ENCODE measurements at places on chromosomes 6 and 20.

DNA sequence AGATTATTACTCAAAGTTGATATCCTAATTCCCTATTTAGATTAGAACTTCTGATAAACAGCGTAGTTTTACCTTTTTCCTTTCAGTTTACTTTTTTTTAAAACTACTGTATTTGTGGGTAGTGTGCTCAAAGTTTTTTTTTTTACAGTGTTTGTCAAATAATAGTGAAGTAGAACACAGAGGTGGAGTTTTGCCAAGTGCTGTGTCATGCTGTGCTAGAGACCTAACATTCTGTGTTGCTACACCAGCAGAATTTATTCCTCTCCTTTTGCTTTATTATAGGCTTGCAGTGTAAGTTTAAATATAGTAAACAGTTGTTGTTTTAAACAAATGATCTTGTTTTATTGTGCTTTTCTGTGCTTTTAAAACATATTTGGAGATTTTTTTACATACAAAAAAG is 125.4 kb downstream of the HIVEP1 start:
- no peak for DNase-seq

GRCh38 chr20:23234311-23235078 is 116.1 kb upstream of the NXT1 start:
- DNase-seq = no peak

DNA sequence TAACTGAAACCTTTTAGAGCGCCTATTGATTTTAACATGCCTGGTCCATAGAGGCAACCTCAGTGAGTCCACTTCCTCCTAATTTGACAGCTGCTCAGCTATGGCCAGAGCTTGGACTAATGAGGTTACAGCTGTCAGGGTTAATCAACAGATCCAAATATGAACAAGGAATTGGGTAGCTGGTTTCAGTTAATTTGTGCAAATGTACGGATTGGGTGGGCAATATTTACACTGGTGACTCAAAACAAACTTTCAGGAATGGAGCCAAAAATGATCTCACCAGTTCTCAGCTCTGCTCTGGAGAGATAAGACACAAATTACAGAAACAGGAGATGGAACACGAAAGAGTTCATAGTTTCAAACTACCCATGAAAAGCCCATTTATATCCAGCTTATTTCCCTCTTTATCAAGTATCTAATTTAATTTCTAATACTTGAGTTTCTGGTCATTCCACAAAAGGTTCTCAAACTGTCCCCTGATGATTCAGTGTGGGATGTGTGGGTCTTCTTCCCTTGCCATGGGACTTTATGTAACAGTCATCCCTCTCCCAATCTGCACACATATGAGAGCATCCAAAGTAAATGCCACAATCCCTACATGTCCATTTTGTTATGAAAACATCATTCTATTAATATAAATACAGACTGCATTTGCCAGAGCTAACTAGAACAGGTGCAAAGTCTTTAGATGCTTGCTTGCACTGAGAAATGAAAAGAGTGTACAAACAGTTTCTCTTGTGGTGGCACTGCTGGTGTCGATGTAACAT is 149.9 kb downstream of the RPS12 start:
- no peak for DNase-seq

- DNase-seq = no peak
Observed at GRCh38 chr6:101818051-101818450, 424.5 kb downstream of the GRIK2 start.

DNA sequence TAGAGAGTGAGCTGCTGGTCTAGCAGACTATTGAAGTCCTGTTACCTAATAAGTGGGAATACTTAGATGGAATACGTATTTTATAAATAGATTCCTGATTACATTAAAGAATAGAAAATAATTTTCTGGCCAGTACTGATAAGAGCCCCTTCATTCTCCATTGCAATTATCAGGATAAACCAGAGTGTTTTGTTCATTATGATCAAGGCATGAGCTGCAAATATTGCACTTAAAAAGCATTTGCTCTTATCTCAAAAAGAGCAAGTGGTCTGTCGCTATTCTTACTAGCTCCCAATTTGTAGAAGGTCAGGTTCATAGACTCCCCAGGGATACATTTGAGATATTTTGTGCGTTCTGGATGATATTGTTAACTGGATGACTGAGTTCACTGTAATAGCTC is 73.1 kb upstream of the PLCB4 start:
- no peak for DNase-seq

DNA sequence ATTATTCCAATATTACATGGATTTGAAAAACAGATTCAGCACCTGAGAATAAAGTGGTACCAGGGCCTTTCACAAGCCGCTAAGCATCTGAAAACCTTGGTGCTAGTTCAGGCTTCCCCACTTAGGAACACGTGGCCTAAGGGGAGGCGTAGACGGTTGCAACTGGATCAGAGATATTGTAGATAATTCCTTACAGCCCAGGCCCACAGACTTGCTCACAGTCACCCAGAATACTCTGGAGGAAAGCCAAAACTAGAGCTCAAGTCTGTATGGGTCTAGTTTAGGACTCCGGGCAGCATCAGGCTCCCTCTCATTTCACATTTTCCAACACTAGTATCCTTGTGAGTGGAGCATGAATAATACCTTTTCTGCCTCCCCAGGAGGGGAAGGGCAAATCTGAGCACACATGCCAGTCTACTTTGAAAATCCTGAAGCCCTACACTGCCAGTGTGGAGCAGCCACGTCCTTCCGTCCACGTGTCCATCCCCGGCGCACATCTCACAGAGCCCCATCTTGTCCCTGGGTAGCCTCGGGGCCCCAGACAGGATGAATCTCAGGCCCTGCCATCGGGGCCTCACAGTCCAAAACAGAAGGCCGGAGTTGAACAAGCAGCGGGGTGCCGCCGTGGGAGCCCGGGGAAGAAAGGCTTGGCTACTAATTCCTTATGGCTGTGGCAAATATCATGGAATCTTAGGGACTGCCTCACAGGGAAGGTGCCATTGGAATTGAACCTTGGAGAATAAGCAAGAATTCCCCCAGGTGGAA is 299.3 kb downstream of the NRN1 start:
- no peak for DNase-seq

GRCh38 chr20:63804308-63804636 is 26.8 kb downstream of the ZBTB46 start:
- no peak for DNase-seq
